ENCODE measurements at places on chromosomes 7 and 10.

DNA sequence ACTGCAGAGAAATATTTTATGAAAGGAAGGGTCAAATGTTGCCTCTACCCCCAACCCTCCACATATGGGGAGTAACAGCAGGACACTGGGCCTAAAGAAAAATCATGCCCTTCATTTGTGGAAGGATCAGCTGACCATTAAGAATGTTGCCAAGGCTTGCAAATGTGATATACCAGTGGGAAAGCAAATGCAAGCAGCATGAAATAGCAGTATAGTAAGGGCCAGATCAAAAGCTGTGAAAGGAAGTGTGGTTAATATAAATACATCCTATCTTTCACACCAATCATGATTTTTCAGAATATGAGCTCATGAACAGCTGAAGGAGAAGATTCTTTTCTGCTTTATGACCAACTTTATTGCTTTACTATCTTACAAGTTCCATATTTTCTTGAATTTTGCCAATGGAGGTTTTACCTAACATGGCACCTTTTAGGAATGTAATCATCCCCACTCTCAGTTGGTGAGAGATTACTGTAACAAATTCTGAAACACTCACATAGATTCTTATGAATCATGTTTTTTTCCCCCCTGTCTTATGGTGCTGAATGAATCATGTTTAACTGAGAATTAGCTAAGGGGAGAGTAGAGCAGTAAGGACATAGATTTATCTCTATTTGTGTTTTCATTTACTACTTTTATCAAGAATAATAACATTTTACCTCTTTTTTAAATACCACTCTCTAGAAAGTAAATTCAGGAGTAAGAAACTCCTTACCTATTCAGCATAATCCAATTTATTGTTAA, 12.1 kb upstream of the ATAD1 start:
- no peak for DNase-seq

DNA sequence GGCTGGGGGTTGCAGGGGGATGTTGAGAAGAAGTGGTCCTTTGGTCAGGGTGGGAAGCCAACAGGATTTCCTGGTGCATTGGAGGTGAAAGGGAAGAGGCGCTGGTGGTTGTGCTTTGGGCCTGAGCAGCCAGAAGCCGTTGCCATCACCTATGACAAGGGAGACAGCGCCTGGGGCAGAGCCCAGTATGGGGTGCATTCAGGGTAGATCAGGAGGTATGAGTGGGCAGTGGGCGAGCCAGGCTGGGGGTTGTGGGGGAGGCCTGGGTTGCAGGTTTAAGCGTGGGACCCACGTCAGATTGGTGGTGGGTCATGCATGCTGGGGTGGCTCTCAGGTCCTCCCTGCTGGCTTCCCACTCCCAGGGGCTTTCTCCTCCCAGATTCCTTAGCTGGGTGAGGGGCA, 6.3 kb upstream of the PILRB start:
- DNase-seq = no peak

DNA sequence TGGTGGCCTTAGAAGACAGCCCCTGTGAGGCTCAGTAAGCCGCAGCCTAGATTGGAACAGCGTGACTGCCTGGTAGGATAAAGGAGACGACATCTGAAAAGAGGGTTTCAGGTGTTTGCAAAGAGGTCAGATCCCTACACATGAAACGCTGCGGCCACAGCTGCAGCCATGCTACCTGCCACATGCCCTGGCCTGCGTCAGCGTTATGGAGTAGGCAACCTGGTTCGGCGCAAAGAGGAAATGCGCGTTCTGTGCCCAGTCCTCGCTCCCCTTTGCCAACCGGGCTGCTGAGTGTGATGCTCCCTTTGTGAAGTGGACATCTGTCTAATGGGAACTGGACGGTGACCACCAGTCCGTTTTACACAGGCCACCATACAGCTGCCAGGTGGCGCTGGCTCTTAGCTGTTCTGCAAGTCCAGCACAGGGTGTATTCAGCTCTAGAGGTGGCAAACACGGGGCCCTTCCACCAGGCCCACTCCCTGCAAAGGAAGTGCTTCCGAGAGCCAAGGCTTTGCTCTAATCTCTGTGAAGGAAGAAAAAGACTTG, 160.3 kb downstream of the CELF2 start:
- DNase-seq = no peak

- DNase-seq = no peak
Measured at GRCh38 chr7:141974831-141975230, 1.3 kb upstream of the TAS2R38 start.
